ENCODE measurements at places on chromosomes 4 and X.

DNA sequence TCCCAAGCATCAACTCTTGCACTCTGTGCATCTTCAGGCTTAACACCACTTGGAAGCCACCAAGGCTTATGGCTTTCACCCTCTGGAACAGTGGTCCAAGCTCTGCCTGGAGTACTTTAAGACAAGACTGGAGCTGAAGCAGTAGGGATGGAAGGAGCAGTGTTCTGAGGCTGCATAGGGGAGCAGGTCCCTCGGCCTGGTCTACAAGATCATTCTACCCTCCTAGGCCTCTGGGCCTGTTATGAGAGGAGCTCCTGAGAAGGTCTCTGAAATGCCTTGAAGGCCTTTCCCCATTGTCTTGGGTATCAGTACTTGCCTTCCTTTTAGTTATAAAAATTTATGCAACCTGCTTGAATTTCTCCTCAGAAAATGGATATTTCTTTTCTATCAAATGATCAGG lies 286.7 kb downstream of the CPXCR1 start:
- no peak for DNase-seq

DNA sequence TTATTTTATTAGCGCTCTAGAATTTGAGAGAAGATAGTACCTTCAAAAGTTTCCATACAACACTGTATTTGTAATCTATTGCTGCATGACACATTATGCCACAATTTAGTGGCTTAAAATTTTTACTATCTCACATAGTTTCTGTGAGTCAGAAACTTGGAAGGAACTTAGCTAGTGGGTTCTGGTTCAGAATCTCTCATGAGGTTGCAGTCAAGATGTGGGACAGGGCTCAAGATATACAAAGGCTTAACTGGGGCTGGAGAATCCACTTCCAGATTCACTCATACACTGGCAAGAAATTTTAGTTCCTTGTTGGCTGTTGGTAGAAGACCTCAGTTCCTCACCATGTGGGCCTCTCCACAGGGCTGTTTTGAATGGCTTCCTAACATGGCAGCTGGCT lies 11.5 kb upstream of the C4orf54 start:
- DNase-seq, result no peak

GRCh38 chr4:52574036-52574435 lies 85.1 kb downstream of the USP46 start:
- no peak for DNase-seq

DNA sequence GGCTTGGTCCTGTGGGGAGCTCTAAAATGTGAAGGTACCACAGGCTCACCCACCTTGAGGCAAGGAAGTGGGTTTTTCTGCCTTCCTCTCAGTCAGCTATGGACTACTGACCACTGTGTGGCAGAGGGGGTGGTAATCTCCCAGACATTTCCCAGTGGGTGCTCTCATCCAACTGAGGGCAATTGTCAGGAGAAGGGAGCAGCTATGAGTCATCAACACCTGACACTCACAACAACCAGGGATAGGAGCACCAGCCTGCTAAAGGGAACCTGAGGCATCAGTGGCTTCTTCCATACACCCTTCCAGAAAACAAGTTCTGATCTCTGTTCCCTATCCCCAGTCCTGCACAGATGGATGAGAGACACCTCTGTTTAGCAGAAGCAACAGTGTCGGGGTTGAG lies 468.8 kb downstream of the BCOR start:
- no peak for DNase-seq

GRCh38 chr4:152613841-152614721 lies 65.7 kb downstream of the TMEM154 start:
- DNase-seq, result no peak
